NCI-H345 (cell line): ENCODE measurements at places on chromosomes 13 and 19.

GRCh38 chr19:33064792-33065550, at the start of gene RHPN2:
RHPN2 (minus strand) TSS chr19:33064888; CDS start chr19:33064852, 36 bp downstream.
- DNase-seq: peak; percentile 87

DNA sequence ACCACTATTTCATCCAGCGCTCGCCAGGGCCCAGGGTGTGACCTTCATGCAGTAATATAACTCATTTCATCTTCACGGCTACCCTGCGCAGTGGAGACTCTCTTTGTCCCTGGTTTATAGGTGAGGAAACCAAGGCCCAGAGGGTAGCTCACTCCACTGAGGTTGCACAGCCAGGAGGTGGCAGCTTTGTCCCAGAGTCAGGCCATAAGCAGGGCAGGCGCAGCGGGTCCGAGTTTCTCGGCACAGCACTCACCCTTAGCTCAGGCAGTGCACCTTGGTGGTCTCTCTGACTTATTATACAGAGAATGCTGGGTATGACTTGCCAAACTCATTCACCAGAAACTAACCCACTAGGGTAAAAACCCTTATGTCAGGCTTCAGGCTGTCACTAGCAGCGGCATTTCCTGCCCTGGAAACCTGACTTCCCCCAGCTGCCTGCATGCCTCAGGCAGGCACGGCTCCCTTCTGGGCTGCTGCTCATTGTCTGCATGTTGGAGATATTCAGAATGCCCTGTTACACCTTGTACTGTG, 24.5 kb downstream of the PPP5C start:
- DNase-seq: no peak

GRCh38 chr19:11426656-11427055, 7.5 kb upstream of the RGL3 start:
- DNase-seq: no peak

DNA sequence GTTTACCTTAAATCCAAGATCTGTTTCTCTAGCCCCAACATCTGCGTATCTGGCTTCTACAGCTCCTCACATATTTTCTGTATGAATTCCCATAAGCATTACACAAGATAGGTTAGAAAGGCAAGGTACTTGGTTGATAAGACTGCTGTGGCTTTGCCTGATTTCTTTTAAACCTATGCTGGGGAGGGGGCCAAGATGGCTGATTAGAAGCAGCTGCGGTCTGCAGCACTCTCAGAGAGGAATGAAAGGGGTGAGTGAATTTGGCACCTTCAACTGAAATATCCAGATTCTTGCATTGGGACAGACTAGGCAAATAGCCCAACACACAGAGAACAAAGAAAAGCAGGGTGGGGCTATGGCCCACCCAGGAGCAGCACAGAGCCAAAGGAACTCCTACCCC, 12.2 kb upstream of the DLEU7 start:
- DNase-seq: no peak

DNA sequence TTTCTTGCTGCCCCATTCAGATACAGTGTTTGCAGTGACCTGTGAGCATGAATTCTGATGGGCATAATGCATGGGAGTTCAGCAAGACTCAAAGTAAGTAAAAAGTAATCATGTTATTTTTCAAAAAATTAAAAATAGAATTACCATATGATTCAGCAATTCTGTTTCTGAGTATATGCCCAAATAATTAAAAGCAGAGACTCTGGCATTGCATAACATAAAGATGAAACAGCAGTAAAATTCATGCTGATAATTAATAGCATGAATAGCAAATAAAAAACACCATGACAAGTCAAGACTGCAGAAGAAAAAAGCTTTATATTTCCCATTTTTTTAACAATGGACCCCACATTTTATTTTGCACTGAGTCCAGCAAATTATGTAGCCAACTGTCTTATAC, 21.3 kb downstream of the RNF6 start:
- no peak for DNase-seq

DNA sequence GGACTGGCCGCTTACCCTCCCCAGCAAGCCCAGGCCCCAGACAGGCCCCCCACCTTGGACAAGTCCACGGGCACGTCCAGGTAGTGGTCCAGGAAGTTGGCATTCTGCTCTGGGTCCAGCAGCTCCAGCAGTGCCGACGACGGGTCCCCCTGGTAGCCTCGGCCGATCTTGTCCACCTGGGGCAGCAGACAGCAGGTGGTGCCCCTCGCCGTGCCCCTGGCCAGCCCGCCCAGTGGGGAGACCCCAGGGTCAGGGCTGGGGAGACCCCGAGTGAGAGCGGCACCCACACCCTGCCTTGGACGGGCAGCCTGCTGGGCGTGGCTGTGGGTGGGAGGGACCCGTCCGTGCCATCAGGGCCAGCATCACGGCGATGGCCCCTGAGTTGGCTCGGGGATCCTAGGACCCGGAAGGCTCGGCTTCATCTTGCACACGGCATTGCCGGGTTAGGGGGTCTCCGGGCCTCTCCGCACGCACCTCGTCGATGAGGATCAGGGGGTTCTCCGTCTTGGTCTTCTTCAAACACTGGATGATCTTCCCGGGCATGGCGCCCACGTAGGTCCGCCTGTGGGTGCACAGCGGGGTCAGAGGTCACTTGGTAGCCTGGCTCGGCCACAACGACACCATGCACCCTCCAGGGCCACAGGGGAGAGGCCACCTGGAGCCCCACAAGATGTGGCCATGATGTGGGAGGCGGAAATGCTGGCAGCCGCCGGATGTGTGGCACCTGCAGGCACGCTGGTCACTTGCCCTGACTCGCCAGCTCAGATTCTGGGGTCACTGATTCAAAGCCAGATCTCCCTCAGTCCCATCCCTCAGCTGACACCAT, 6.3 kb downstream of the RPL36 start:
- no peak for DNase-seq

DNA sequence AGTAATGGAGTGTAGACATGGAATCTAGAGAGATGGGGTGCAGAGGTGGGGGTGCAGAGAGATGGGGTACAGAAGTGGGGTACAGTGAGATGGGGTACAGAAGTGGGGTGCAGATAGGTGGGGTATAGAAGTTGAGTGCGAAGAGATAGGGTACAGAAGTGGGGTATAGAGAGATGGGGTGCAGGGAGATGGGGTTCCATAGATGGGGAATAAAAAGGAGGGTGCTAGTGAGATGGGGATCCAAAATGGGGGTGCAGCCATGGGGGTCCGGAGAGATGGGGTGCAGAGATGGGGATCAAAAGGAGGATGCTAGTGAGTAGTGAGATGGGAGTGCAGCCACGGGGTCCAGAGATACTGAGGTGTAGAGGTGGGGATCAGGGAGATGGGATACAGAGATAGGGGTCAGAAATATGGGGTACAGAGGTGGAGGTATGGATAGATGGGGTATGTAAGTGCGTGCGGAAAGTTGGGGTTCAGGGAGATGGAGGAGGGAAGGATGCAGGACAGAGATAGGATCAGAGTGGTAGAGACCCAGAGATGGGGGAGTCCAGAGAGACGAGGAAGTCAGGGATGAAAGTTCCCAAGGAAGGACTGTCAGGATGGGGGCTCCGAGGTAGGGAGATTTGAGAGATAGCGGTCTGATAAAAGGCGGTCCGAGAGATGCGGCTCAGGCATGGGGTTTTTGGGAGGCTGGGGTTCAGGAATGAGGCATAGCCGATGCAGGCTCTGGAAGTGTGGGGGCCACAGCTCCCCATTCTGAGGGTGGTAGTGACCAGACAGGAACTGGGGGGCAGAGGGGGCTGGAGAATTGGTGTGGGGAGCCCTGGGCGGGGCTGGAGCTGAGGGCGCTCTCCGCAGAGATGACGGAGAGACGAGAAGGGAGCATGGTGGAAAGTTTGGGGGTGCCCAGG, 3.4 kb downstream of the PALM3 start:
- DNase-seq: no peak

- DNase-seq: no peak
Measured at GRCh38 chr13:51057906-51058305, 53.2 kb downstream of the C13orf42 start.

- no peak for DNase-seq
Measured at GRCh38 chr19:47489072-47489914, 5.3 kb upstream of the KPTN start.

- DNase-seq: peak; percentile 71
Measured at GRCh38 chr13:109412283-109412901, 374.0 kb downstream of the IRS2 start.

- DNase-seq: no peak
Measured at GRCh38 chr19:1356508-1356865, 27.2 kb upstream of the NDUFS7 start.

DNA sequence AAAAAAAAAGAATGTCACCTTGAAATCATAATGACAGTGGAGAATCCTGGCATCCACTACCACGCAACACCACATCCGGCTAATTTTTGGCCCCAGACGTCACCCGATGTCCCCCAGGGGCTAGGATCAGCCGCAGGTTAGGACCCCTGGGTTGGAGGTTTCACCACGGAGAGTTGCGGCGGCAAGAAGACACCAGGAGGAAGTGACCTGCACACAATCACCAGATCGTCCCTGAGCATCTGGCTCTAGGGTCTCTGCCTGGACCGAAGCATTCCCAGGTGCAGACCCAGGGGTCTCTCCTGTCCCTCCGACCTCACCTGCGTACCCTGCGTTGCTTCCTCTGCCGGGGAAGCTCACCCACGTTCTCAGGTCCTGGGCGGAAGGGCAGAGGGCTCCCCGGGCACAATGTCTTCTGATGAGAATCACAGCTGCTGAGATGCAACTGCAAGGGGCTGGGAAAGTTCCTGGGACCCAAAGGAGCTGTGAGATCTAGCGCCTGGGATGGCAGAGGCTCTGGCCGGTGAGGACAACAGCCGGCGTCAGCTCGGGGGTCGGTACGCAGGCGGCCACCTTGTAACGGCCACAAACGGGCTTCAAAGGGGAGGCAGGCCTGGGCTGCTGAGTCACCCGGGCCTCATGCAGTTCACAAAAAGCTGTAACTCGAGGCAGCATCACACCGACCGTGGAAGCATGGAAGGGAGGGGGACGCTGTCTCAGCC, 111.2 kb downstream of the GADD45B start:
- no peak for DNase-seq

DNA sequence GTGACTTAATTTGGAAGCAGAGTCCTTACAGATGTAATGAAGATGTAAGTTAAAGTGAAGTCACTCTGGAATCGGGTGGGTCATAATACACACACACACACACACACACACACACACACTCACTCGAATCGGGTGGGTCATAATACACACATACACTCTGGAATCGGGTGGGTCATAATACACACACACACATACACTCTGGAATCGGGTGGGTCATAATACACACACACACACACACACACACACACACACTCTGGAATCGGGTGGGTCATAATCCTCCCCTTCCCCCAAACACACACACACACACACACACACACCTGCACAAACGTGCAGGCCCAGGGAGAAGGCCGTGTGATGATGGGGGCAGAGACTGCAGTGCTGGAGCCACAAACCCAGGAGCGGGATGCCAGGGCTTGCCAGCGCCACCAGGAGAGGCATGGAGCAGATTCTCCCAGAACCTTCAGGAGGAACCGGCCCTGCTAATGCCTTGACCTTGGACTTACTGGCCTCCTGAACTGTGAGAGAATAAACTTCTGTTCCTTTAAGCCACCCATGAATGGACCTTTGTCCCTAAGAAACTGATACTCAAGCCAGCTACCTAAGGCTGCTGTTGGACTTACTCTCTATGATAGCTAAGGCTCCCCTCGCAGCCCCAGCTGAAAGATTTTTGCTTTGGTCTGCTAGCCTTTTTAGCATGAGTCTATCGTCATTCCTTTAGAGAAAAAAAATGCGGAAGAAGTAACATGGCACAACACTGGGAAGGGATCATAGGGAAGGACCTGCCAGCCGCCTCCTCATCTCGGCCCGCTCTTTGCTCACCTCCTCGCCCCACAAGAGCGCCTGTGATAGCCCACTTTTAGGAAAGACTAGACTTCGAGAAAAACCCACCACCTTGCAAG, 136.2 kb upstream of the RNF113B start:
- DNase-seq: no peak

DNA sequence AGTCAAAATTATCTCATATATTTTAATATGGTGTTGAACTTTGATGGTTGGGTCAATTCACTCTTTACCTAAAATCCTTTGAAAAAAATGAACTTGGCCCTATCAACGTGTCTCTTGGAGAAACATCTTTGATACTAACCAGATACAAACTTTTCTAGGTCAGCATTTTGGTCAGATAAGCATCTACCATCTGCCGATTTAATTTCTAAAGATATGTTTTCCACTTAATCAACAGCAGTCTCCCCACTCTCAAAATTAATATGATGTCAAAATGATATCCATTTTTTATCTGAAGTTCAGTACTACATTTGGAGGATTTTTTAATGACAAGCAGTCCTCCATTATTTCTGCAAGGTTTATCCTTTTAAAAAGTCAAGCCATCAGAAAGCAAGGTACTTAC, 288.8 kb downstream of the DIAPH3 start:
- no peak for DNase-seq

DNA sequence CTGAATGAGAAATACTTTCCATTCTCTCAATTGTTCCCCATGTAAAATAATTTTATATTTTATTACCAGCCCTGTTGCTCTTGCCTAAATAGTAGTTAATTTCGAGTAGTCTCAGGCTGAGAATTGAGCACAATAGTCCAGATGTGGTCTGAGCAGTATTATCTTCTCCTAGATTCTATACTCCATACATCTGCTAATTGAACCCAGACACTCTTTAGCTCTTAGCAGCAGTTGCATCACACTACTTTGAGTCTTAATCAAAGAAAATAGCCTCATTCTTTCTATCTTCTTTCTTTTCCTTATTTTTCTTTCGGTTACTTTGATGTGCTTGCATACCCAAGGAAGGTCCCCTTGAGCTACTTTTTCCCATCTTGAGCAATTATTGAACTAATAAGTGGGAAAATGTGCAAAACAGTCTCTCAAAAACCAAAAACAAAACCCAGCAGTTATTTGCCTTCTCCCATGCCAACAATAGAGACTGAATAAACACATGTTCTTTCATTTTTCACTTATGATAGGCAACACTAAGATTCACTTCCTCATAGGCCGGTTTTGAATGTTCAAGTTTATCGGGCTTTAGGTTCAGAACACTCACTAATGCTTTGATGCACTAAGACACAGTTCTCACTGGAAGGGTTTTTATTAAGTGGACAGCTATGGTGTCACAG, 204.5 kb downstream of the POU4F1 start:
- DNase-seq: no peak
